ENCODE measurements at places on chromosomes 5 and 9.

- no peak for DNase-seq
Measured at GRCh38 chr5:132008163-132008473, 3.3 kb downstream of the ACSL6 start.

DNA sequence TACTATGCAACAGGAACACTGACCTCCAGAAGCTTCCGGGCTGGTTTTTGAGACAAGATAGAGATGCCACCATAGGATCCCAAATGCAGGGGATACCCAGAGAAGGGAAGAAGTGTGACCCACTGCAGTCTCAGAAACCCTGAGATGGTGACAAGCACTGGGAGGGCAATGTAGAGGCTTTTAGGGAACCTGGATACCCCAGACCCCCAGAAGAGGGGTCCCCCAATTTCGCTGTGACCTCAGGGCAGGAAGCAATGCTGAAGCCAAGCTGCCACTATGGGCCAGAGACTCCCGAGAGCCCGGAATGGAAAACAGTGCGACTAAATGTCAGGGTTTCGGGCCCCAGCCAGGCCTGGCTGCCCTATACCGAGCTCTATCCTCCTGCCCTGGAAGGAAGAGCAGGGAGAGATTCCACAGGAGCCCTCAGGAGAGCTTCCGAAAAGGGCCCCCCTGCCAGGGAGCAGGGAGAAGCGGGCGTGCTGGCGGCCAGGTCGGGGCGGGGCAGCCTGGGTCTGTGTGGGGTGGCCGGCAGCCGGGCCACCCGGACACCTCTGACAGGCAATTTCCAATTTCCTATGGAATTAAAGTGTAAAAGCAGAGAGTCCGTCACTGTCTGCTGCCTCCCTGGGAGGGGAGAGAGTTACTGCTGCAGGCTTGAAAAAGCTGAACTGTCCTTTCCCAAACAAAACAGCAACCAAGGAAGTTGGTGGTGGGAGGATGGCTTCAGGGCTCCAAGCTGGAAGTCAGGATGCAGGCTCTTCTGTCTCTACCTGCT is 154.2 kb downstream of the FGF18 start:
- DNase-seq: no peak

GRCh38 chr5:654071-654778 is 38.9 kb downstream of the TPPP start:
- DNase-seq: no peak

DNA sequence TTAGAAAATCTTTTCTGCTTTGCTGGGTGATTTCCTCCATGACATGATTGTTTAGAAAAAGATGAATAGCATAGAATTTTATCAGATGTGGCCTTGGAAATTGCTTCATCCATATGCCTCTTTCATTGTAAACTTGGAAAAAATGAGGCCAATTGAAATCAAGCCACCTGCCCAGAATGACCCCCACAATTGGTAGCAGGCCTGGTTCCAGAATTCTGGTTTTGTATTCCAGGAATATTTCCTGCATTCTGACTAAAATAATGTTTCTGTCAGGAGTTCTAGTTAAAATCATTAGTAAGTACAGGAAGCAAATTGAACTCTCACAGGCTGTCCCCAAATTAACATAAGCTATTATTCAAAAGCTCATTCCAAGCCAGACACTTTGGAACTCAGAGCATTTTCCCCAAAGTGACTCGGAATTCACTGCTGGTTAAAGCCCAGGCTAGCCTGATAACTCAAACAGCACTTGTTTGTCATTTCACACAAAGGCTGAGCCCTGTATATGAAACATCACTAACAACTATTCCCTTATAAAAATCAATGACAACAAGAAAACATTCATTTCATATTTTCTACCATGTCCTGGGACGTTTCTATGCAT is 75.1 kb upstream of the ADCY2 start:
- no peak for DNase-seq

GRCh38 chr5:31776976-31777651 is 138.2 kb downstream of the PDZD2 start:
- no peak for DNase-seq

- DNase-seq: no peak
Measured at GRCh38 chr9:93253633-93254032, 69.7 kb downstream of the WNK2 start.

DNA sequence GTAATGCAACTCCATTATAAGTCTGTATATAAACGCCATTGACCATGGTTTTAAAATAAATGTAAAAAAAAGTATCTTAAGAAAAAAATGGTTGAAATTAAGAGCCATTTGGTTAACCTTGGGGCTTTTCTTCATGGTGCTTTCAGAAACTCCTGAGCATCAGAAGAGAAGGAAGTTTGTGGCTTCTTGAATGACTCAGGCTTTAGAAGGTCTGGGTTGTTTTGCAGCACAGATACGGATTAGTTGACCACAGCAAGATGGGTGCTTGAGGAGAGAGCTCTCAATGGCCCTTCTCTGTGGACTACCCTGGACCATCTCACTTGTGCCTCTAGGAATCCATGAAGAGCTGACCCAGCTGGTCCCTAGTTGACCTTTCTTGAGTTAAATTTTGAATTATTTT is 189.5 kb downstream of the TMEM38B start:
- peak; percentile 24 for DNase-seq

DNA sequence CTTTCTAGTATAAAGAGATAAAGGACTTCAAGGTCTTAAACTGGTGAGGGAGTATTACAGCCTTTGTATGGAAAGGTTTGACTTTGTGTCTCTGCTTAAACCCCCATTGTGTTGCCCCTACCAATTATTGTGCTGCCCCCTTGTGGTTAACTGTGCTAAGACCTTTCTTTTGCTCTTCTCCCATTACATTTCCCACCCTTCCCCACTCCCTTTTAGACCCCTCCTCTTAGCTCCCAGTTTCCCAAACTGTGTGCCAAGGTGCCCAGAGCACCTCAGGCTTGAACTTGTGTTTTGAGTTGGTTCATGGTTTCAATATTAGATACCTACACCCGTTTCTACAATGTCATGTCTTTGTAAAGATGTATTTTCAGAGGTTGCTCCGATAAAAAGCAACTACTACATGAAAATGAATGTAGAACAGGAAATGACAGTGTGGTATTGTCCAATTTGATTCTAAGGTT is 2.9 kb downstream of the JAK2 start:
- DNase-seq: no peak

- DNase-seq: no peak
Measured at GRCh38 chr9:104608336-104608735, 2.9 kb upstream of the OR13C2 start.

GRCh38 chr5:178293400-178293799 is 60.8 kb upstream of the PHYKPL start:
- DNase-seq: no peak

- no peak for DNase-seq
Measured at GRCh38 chr5:10065428-10066000, 184.2 kb downstream of the ATPSCKMT start.

GRCh38 chr5:169933616-169934015 is 46.7 kb downstream of the INSYN2B start:
- DNase-seq: no peak

- DNase-seq: no peak
Measured at GRCh38 chr5:33281431-33281843, 159.3 kb upstream of the TARS1 start.

- DNase-seq: peak; percentile 7
Measured at GRCh38 chr5:112077180-112077579, 320.2 kb upstream of the NREP start.

GRCh38 chr5:150219142-150219541 is 29.3 kb downstream of the SLC6A7 start:
- DNase-seq: no peak

GRCh38 chr5:171714851-171715250 is 70.8 kb upstream of the SMIM23 start:
- DNase-seq: no peak

GRCh38 chr5:65029178-65029577 is 260.4 kb downstream of the CWC27 start:
- DNase-seq: no peak

GRCh38 chr9:114396558-114397218 is 8.9 kb upstream of the AKNA start:
- no peak for DNase-seq
